Left lung (tissue), 14 donors: ENCODE measurements at places on chromosomes 5 and 9.

GRCh38 chr5:56492812-56493211 lies 259.7 kb upstream of the ANKRD55 start:
- no peak overlapping the region for H3K4me3 ChIP-seq
- no peak for DNase-seq
- no peaks in the 10 kb centered on the region for H3K36me3 ChIP-seq

DNA sequence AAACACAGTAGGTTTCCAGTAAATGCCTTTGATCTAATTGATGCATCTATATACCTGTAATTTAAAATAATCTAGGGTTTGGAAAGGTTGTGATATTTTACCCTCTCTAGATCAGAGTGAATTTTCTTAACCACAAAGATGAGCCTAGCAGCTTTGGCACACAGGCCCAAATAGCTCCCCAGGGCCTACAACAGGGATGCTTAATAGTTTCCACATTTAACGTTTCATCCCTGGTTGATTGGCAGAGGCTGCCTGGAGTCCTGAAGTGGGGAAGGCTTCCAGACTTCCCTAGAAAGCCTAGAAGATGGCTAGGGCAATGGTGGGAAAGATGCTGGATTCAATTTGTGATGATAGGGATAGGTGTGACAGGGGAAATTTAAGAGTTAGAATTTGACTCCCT lies 206.6 kb downstream of the NSG2 start:
- DNase-seq = no peak
- H3K4me3 ChIP-seq = no peak overlapping the region
- H3K36me3 ChIP-seq = no peaks in the 10 kb centered on the region
- H3K27me3 ChIP-seq = peaks cover 6% of the 10 kb centered on the region
- H3K27ac ChIP-seq = no peak overlapping the region

DNA sequence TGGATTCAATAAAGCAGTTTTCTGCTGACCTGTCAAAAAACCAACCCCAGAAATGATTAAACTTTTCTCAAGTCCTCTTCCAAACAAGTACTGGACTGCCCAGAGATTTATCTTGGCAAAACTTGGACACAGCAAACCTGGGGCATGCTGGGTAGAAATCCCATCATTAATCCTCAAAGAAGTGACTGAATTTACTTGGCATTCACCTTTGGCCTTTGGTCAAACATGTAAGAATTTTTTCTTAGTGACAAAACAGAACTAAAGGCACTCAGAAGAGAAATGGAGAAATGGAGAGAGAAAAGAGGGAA lies 248.6 kb upstream of the NREP start:
- H3K4me3 ChIP-seq = no peak overlapping the region
- H3K27me3 ChIP-seq = no peaks in the 10 kb centered on the region
- no peaks in the 10 kb centered on the region for H3K36me3 ChIP-seq
- H3K4me1 ChIP-seq = no peaks in the 10 kb centered on the region
- H3K27ac ChIP-seq = peak overlapping the region; percentile 8
- DNase-seq = no peak

DNA sequence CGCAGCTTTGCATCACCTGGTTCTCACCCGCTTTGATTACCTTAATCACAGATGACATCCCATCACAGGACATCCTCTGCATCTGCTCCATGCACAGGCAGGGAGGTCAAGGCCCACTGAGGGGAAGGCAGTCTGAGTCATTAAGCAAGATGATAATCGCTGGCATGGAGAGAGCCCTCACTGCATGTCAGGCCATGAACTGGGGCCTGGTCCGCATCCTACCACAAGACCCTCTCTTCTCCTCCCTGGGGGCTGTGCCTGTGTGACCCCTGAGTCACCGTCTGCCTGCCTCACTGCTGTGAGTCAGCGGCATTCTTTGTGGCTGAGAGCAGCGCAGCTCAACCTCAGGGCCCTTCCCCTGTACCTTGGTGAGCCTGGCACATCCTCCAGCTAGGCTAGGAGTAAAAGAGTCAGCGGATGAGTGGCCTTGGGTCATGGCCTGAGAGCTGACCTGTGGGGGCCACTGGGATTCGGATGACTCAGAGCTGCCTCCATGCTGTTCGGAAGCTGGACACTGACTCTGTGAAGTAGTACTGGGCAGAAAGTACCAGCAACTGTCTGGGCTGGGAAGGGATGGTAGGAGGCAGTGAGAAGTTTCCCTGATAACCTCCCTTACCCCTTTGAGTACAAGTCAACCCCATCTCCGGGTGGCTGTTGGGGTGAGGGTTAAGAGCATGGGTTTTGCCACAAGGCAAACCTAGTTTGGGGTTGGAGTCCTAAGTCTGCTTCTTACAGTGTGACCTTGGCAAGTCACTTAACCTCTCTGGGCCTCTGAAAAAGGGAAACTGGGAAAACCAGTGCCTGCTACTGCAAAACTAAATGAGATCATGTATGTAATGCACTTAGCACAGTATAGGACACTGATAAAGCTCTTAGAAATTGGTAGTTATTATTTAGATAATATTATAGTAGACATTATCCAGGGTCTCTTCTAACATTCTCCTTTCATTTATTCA lies 14.6 kb upstream of the ARSI start:
- no peaks in the 10 kb centered on the region for H3K27me3 ChIP-seq
- no peaks in the 10 kb centered on the region for H3K36me3 ChIP-seq
- DNase-seq = no peak
- H3K27ac ChIP-seq = no peak overlapping the region

DNA sequence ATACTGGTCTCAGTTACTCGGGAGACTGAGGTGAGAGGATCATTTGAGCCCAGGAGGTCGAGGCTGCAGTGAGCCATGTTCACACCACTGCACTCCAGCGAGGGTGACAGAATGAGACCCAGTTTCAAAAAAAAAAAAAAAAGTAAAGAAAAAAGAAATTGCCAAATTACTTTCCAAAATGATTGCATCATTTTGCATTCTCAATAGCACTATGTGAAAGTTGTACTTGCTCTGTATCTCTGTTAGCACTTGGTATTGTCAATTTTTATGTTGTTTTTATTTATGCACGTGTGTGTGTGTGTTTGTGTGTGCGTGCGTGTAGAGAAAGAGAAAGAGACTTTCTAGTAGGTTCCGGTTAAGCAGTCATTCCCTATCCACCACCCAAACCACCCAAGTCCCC lies 328.4 kb downstream of the RAB3C start:
- no peaks in the 10 kb centered on the region for H3K27me3 ChIP-seq
- H3K4me3 ChIP-seq = no peak overlapping the region
- no peak overlapping the region for H3K27ac ChIP-seq

GRCh38 chr9:99169982-99170761 lies 51.6 kb downstream of the ALG2 start:
- peaks cover 10% of the 10 kb centered on the region for H3K27me3 ChIP-seq
- no peaks in the 10 kb centered on the region for H3K36me3 ChIP-seq
- H3K4me3 ChIP-seq = no peak overlapping the region
- H3K27ac ChIP-seq = no peak overlapping the region
- DNase-seq = no peak
